ENCODE measurements at places on chromosomes 1 and 21. TPM values are rescaled to one million over a fixed set of nuclear protein-coding genes. Genes with fewer than 3 reads are reported as not detected.
A peak's percentile ranks its signal among the peaks of the same experiment; 100 is the strongest.

The SLX9 gene
- 14.1 TPM for total RNA-seq

DNA sequence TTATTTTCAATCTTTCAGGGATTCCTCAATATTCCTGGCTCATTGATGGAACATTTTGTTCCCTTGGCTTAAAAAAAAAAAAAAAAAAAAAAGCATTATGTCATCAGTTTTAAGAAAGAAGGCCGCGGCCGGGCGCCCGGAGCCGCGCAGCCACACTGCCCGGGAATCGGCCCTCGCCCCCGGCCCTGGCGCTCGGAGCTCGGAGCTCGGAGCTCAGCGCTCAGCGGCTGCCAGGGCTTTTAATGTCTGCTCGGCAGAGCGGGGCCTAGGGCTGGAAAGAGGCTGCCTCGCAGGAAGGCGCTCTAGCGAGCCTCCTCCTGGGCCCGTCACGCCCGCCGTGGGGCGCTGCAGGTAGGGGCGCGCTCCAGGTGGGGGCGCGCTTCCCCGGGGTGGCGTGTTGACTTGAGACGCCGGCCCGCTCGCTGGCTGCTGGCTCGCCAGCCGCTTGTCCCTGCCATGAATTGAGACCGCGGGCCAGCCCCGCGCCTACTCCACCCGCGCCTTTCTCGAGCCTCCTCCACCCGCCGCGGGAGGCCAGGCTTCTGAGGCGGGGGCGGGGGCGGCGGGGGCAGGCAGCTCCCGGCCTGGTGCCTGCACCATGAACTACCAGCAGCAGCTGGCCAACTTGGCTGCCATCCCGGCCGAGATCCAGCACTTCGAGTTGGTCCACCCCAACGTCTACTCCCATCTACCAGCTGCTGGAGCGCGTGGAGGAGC, 5.4 kb upstream of the TDRD5 start:
- no peak overlapping the region for H3K4me3 ChIP-seq
- H3K36me3 ChIP-seq, result no peaks in the 10 kb centered on the region
- H3K4me1 ChIP-seq, result peaks cover 7% of the 10 kb centered on the region
- no peak for DNase-seq
- H3K27ac ChIP-seq, result peak overlapping the region; percentile 67

The ATAD3C gene
- total RNA-seq, result 0.25 TPM

- DNase-seq, result no peak
- no peaks in the 10 kb centered on the region for H3K4me1 ChIP-seq
- H3K27ac ChIP-seq, result no peak overlapping the region
- H3K4me3 ChIP-seq, result no peak overlapping the region
- no peaks in the 10 kb centered on the region for H3K36me3 ChIP-seq
These were observed 276.0 kb upstream of the NR5A2 start for GRCh38 chr1:199751506-199751905.

- H3K36me3 ChIP-seq, result peaks cover 41% of the 10 kb centered on the region
- H3K27me3 ChIP-seq, result no peaks in the 10 kb centered on the region
- no peak for DNase-seq
- no peak overlapping the region for H3K27ac ChIP-seq
- peaks cover 41% of the 10 kb centered on the region for H3K4me1 ChIP-seq
- no peak overlapping the region for H3K4me3 ChIP-seq
These were observed 1.2 kb upstream of the ST3GAL3 start for GRCh38 chr1:43705982-43706597.

- H3K4me3 ChIP-seq, result no peak overlapping the region
- H3K27me3 ChIP-seq, result no peaks in the 10 kb centered on the region
- DNase-seq, result peak; percentile 70
- no peaks in the 10 kb centered on the region for H3K36me3 ChIP-seq
These were observed 2.8 kb upstream of the ARF1 start for GRCh38 chr1:228079601-228080263.

DNA sequence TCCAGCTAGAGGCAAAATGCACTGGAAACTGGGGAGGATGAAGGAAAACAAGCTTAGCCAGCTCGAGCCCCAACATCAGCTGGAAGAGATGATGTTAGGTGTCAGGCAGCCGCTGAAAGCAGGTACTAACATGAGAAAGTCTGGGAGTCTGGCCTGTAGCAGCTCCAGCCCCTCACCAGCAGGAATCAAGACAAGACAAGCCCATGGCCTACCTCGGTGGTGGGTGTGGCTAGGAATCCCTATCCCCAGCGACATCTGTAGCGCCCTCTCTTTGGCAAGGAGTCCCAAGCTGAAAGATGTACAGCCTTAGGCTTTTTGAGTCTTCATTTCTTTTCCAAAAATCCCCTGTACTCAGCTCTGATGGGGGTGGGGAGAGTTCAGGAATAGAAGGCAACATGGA, 2.6 kb downstream of the DLGAP3 start:
- no peak overlapping the region for H3K27ac ChIP-seq
- DNase-seq, result no peak
- H3K27me3 ChIP-seq, result peaks cover 56% of the 10 kb centered on the region
- no peaks in the 10 kb centered on the region for H3K36me3 ChIP-seq

DNA sequence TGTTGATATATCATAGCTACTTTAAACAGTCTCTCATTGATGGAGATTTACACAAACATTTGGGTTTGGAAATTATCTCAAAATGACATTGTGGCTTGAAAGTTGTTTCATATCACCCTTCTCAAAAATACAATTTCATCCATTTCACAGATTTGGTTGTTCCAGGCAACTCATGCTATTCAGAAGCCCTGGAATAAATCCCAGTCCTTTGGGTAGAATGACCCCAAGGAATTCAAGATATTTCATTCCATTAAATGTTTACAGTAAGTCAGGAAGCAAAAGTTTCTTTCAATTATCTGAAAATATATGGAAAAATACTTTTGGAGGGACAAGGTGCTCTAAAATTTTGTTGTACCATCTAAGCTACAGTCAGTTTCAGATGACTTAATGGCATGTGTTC, 27.1 kb downstream of the MPZL1 start:
- peaks cover 44% of the 10 kb centered on the region for H3K4me1 ChIP-seq
- no peak for DNase-seq
- no peaks in the 10 kb centered on the region for H3K27me3 ChIP-seq
- no peaks in the 10 kb centered on the region for H3K36me3 ChIP-seq
- H3K4me3 ChIP-seq, result no peak overlapping the region

DNA sequence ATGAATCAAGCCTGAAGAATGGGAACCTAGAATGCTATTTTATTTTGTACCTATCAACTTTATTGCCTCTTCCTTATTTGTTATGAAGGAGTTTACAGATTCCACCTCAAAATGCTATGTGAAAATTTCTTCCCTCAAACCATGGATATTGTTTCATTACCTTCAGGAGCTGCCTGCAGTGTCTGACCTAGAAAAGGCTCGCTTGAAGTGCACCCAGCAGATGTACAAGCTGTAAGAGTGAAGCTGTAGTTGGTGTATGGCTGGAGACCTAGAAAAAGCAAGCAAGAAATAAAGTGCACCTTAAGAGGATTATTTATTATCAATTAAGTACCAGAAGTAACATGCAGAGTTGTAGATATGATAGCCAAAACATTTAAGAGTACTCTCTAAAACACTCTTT, 199.4 kb downstream of the KCTD3 start:
- no peaks in the 10 kb centered on the region for H3K27me3 ChIP-seq
- DNase-seq, result no peak
- no peaks in the 10 kb centered on the region for H3K36me3 ChIP-seq
- no peak overlapping the region for H3K4me3 ChIP-seq
- no peak overlapping the region for H3K27ac ChIP-seq

- peaks cover 6% of the 10 kb centered on the region for H3K4me1 ChIP-seq
- DNase-seq, result no peak
- no peak overlapping the region for H3K27ac ChIP-seq
- H3K4me3 ChIP-seq, result no peak overlapping the region
- no peaks in the 10 kb centered on the region for H3K36me3 ChIP-seq
These were observed 3.4 kb downstream of the RGS8 start for GRCh38 chr1:182680901-182681567.

DNA sequence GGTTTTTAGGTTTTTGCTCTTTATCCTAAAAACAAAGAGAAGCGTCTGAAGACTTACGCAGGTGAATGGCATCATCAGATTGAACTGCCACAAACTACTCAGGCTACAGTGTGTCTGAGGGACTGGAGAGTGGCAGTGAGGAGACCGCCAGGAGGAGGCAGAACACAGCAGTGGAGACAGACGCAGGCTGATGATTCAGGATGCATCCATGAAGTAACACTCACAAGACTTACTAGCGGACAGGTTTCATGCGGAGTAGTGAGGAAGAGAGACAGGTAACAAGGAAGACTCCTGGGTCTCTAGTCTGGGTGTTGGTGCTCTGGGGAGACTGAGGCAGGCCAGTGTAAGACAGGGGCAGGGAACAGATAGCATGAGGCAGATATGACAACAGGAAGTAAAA, 5.7 kb downstream of the HSF2BP start:
- DNase-seq, result no peak
- no peak overlapping the region for H3K27ac ChIP-seq
- H3K4me3 ChIP-seq, result no peak overlapping the region
- peaks cover 11% of the 10 kb centered on the region for H3K4me1 ChIP-seq
- no peaks in the 10 kb centered on the region for H3K27me3 ChIP-seq
- no peaks in the 10 kb centered on the region for H3K36me3 ChIP-seq

The SLC66A1 gene
- 17.6 TPM for total RNA-seq

DNA sequence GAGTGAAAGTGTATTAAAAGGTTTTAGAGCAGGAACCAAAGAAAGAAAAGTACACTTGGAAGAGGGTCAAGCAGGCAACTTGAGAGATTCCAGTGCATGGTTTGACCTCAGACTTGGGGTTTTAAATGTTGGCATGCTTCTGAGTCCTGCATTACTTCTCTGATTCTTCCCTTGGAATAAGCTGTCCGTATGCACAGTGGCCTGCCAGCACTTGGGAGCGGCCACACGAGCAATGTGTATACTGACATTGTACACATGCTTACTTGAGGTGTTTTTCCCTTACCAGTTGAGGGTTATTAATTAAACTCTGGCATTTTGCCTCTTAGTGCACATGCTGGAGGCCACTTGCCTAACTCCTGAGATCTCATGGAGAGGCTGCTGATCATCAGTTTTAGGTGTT, 786.6 kb upstream of the RGS18 start:
- H3K36me3 ChIP-seq, result no peaks in the 10 kb centered on the region
- no peak for DNase-seq
- H3K27ac ChIP-seq, result no peak overlapping the region
- no peak overlapping the region for H3K4me3 ChIP-seq

- no peaks in the 10 kb centered on the region for H3K36me3 ChIP-seq
- H3K27me3 ChIP-seq, result no peaks in the 10 kb centered on the region
- peaks cover 59% of the 10 kb centered on the region for H3K4me1 ChIP-seq
- H3K27ac ChIP-seq, result peak overlapping the region; percentile 90
- peak overlapping the region; percentile 97 for H3K4me3 ChIP-seq
These were observed 1.1 kb upstream of the CD46 start for GRCh38 chr1:207750631-207751305.

DNA sequence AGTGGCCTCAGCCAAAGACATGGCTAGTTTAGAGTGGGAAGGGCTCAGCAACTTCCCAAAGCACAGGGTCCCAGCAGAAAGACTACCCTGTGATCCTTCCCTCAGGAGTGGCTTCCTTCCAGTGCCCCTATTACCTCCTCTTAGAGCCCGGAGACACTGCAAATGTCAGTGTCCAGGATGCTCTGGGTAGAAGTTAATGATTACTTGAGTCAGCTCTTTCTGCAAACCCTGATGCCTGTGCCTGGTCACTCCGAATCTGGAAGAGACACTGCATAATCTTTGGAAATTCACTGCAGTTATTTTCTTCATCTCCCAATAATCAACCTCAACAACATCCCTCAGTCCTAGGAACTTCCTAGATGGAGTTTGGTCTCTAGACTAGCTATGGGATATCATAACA, 27.2 kb upstream of the MGST3 start:
- H3K4me3 ChIP-seq, result no peak overlapping the region
- no peak overlapping the region for H3K27ac ChIP-seq
- no peak for DNase-seq

The PHC2 gene
- total RNA-seq, result 105 TPM

The FAM110D gene
- total RNA-seq, result 1.2 TPM

The NOC2L gene
- total RNA-seq, result 26.2 TPM

The CCDC27 gene
- total RNA-seq, result not detected

- no peaks in the 10 kb centered on the region for H3K27me3 ChIP-seq
- peak overlapping the region; percentile 84 for H3K27ac ChIP-seq
- H3K4me1 ChIP-seq, result no peaks in the 10 kb centered on the region
- DNase-seq, result peak; percentile 82
These were observed 5.7 kb downstream of the AGMAT start for GRCh38 chr1:15578921-15579682.

The OR2T29 gene
- 0.25 TPM for total RNA-seq

DNA sequence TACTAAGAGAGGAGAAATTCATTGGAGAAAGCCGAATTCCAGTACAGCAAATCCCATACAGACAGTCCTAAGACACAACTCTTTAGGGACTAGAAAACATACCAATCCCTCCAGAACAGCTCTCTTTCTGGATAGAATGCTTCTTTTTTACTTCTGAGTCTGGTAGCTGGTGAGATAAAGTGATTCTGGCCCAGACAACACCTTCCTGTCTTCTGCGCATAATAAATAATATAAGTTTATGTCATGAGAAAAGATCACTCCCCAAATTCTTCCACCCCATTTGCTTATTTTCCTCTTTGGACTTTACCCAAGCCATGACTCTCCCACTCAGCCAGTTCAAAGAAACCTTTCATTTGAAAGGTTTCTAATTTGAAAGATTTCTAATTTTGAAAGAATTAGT, 98.4 kb downstream of the EDEM3 start:
- no peak overlapping the region for H3K27ac ChIP-seq
- no peak for DNase-seq
- H3K27me3 ChIP-seq, result no peaks in the 10 kb centered on the region

DNA sequence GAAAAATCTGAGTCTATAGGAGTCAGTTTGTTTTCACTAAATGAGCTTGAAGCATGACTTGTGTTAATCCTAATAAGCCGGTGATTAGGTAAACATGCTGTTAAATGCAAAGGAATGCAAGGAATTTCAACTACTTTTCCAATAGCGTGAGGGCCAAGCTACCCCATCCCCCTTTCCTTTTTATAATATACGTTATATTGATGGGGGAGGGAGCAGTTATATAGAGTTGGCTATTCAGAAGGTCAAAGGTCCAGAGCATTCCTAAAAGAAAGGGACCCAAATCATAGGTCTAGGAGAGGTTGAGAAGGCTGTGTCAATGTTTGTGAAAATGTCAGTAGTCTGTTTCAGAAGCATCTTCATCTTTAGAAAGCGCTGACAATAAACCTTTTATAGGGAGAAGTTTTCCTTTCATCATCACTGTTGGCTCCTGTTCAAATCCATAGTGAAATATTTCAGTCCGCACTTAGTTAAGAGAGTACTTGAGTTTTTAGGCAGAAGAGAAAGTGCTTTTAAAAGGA, 3.8 kb downstream of the CCN1 start:
- DNase-seq, result no peak
- H3K27ac ChIP-seq, result no peak overlapping the region
- no peak overlapping the region for H3K4me3 ChIP-seq
- H3K36me3 ChIP-seq, result no peaks in the 10 kb centered on the region
- H3K27me3 ChIP-seq, result peaks cover 6% of the 10 kb centered on the region

The SFN gene
- total RNA-seq, result 0.79 TPM

GRCh38 chr1:166129006-166129405, 37.8 kb downstream of the FAM78B start:
- no peaks in the 10 kb centered on the region for H3K27me3 ChIP-seq
- H3K27ac ChIP-seq, result no peak overlapping the region
- H3K4me1 ChIP-seq, result no peaks in the 10 kb centered on the region

- no peak overlapping the region for H3K27ac ChIP-seq
- no peak overlapping the region for H3K4me3 ChIP-seq
- H3K36me3 ChIP-seq, result peaks cover 86% of the 10 kb centered on the region
- no peaks in the 10 kb centered on the region for H3K27me3 ChIP-seq
- H3K4me1 ChIP-seq, result no peaks in the 10 kb centered on the region
These were observed 26.4 kb downstream of the CSTB start for GRCh38 chr21:43749651-43750262.

All from spleen (tissue), 13 donors.